Smooth muscle cell of the brain vasculature (primary cell): ENCODE measurements at places on chromosomes 4 and X.

DNA sequence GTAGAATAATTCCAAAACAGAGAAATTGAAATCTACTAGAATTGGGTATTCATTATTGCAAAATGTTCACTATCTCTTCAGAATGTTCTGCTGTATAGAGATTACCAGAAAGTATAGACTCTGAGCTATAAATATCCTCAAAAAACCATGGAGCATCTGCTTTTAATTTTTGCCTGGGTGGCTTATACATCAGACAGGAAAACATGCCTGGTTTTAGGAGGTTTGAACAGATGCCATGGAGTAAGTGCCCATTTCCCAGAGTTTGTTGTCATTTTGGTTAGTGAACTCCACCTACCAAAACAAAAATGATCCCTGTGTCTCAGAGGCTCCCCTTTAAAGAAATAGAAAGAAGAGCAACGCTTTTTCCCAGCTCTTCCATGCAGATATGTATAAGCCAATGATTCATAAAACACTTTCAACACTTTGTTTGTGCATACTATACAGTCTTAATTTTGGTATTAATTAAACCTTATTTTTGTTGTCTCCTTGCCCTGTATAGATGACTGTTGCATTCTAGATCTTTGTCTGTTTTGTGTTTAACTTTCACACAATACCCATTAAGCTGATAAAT, 68.7 kb downstream of the MEPE start:
- DNase-seq: peak; percentile 31

- DNase-seq: peak; percentile 47
These were observed 210.0 kb upstream of the STK26 start for GRCh38 chrX:131812847-131813825.

DNA sequence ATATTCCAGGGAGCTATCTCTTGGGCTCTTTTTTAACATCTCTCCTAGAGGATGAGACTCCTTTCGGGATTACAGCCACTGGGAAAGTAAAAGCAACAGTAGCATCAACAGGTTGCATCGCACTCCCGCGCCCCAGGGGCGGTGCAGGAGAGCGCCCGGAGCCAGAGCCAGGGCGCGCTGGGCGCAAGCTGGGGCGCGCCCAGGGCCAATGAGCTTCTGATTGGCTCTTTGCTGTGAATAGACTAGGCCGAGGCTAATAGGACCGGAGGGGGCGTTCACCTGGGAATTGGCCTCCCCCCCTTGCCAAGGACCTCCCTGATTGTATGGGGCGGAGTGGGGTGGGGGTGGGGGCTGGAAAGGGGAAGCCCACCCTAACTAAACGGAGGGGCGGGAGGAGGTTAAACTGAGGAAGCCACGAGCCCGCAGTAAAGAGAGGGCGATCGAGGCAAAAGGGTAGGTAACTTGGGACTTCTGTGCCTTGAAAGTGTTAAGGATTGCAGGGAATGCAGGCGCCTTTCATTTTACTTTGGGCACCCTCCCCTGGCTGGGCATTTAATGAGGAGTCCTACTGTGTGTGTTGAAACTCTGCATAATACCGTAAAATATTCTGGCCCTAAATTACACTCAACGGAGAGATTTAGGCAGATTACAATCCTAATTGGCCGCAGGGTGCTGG, 1.1 kb upstream of the ATOH1 start:
- DNase-seq: no peak

- no peak for DNase-seq
These were observed 40.2 kb upstream of the HGFAC start for GRCh38 chr4:3401436-3402171.

DNA sequence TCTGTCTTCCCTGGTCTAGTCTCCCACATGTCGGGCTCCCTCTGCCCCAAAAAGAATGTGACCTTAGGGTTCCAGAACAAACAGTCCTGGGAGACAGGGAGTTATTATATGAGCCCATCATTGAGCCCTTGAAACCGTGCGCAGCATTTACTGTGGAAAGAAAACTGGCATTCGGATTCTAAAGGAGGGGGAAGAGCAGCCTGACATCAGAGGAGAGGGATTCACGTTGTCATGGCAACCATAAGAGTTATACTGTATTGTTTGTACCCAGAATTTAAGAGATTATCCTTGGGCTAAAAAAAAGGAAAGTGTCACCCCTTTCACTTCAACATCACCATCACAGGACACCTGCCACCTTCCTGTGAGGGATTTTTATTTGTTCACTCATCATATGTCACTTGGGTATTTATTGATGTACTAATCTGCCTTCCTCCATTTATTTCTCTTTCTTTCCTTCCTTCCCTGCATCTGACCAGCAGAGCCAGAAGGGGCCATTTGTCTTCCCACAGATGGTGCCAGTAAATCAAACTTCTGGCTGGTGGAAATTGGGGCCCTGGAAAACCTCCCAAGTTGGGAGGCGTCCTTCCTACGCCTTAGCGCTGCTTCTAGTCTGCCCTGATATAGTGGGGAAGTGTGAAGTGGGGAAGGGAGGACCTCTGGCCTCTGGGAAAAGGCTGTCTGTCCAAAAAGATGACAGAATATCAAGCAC, 64.9 kb upstream of the FRMPD3 start:
- no peak for DNase-seq

- DNase-seq: no peak
These were observed 53.9 kb upstream of the TENM3 start for GRCh38 chr4:182189103-182189878.

DNA sequence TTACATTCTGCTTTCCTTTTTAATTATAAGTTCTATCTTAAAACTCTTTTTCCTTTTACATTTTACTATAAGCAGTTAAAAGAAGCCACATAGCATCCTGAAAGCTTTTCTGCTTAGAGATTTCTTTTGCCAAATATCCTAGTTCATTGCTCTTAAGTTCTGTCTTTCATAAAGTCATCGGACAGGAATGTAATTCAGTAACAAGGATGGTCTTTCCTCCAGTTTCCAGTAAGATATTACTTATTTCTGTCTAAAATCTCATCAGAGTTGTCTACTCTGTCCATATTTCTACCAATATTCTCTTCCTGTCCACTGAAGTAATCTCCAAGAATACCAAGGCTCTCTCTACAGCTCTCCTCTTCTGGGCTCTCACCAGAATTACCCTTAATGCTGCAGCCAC, 37.5 kb upstream of the ADH1C start:
- no peak for DNase-seq

GRCh38 chr4:53507671-53508286, 83.5 kb downstream of the LNX1 start:
- DNase-seq: peak; percentile 46

GRCh38 chr4:2829933-2830451, 13.7 kb upstream of the ADD1 start:
- no peak for DNase-seq

DNA sequence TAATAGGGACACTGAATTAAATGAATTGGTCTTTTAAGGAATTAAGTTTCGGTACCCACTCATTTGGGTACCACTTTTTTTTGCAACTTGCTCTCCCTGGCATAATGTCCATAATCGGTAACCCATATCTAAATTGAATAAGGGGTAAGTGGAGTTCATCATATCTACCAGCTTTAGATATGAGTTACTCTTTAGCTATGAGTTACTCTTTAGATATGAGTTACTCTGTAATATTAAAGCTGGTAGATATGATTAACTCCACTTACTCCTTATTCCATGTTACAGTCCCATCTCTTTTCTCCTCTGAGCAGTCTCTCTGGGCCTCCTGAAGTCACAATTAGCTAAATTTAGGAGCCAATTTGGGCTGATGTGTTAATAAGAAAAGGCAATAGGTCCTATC, 85.7 kb downstream of the TEX13C start:
- DNase-seq: no peak

- DNase-seq: no peak
These were observed 453.1 kb upstream of the KLHL4 start for GRCh38 chrX:87064502-87064901.

GRCh38 chr4:7653510-7654369, 219.0 kb upstream of the PSAPL1 start:
- no peak for DNase-seq

GRCh38 chr4:8076023-8076422, 82.6 kb downstream of the ABLIM2 start:
- no peak for DNase-seq

GRCh38 chr4:156053174-156053573, 99.5 kb upstream of the CTSO start:
- DNase-seq: no peak

DNA sequence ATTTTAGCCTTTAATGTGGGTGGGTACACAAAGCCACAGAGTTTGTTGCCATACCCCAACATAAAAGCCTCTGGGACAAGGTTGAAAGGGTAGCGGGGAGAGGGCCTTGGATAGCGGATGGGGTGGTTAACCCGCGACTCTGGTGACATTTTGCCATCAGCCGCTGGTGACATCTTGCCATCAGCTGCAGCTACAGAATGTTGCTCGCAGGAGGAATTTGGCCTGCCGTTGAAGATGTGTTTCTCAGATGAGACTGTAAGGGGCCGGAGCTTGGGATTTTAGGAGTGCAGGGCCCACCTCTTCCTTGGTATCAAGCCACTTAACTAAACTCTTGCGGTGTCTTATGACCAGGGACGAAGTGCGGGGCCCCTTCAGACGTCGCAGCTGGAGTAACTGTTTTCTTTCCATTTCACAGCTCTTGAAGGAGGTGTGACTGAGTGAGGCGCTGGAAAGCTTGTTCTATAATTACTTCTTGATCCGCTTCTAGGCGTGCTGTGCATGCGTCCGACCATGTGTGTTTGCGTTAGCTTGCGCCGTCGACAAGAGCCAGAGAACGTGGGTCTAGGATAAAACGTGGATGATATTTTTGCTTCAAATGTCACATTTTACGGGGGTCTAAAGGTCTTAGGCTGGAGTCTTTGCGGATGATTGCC, 820 bp upstream of the RASL11B start:
- DNase-seq: no peak

GRCh38 chrX:8717354-8717753, 14.6 kb downstream of the ANOS1 start:
- DNase-seq: no peak
